ENCODE measurements at places on chromosomes 7 and 10.

- DNase-seq: no peak
Observed at GRCh38 chr10:13971601-13972475, 358.9 kb downstream of the FRMD4A start.

GRCh38 chr7:38222481-38223096, 44.5 kb downstream of the STARD3NL start:
- DNase-seq: no peak

DNA sequence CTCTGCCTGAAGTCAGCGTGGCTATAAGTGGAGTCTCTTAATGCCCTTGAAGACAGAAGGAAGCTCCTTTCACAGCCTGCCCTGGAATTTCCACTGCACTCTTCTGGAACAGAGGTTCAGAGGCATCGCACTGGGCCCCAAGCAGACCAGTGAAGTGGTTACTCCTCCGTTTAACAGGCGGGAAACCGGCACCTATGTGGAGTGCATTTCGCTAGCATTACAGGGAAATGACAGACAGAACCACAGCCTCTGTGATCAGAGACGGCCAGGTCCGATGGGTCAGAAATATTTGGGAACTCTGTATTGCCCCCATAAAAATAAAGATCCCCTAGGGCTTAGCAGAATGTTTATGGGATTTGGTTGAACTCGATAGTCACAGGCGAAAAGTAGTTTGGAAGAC, 406.9 kb upstream of the PRKCQ start:
- DNase-seq: no peak

GRCh38 chr10:73862011-73862410, 12.3 kb downstream of the CAMK2G start:
- DNase-seq: no peak

DNA sequence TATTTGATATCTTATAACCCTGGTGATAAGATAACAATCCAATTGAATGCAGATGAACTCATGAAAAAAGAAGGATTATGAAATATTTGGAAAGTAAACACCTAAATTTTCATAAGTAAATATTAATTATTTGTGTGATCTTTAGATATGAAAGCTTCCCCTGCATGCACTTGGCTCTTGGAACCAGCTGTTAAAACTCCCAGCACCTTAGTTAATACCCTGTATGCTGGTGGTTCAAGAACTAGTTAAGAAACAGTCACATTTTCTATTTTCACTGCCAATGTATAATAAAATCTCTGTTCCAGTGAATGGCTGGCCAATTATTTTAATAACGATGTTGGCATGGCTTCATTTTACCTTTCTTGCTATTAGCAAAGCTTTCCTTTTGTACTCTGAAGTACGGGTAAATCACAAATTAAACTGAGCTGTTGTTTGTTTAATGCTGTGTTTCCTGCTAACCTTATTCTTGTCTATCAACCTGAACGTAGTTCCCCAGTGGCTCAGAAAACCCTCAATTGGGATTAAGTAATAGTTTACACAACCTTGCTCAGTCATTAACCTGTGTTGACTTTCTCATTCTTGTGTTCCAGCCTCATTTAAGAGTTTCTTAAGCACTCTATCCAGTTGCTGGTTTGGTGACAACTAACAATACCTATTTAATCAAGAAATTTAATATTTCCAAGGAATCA, 38.9 kb downstream of the MET start:
- no peak for DNase-seq
